ENCODE measurements at places on chromosomes 3 and 15.

- peak; percentile 71 for DNase-seq
Observed at GRCh38 chr3:11195721-11196332, 41.5 kb downstream of the HRH1 start.

GRCh38 chr3:45573591-45573990 is 21.0 kb upstream of the LIMD1 start:
- DNase-seq = no peak

- no peak for DNase-seq
Observed at GRCh38 chr15:32642667-32643435, 1.3 kb downstream of the SCG5 start.

DNA sequence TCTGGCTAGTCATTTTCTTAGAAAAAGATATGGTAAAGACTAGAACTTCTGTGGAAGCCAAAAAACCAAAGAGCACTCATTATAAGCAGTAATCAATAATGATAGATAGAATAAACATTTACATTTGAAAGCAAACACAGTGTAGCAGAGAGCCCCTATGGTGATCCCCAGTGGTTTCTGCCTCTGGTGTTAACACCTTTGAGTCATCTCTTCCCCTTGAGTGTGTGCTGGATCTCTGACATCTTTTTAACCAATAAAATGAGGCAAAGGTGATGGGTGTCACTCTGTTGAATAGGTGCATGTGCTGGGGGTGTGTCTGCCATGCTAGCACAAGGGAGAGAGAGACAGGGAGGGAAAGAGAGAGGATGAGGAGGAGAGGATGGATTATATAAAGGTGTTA is 121.6 kb downstream of the TFG start:
- DNase-seq = peak; percentile 8

All from activated CD8-positive, alpha-beta T cell treated with anti-CD3 and anti-CD28 coated beads for 36 hours (primary cell).